HuH-7.5 (cell line): ENCODE measurements at places on chromosomes 11 and 22.
A peak's percentile ranks its signal among the peaks of the same experiment; 100 is the strongest.

DNA sequence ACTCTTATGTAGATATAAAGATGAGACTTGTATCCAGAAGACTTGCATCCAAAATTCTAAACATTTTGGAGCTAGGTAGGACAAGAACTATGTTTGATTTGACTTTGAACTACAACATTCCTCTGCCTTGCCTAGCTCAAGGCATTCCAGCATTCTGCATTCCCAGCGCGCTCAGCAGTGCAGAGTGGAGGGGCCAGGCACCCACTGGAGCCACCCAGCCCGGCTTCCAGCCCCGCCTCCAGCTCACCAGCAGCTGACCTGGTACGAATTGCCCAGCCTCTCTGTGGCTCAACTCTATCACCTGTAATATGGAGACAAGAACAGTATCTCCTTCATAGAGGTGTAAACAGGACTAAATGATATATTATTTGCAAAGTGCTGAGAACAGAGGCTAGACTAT is 28.8 kb downstream of the PRDM10 start:
- peak; percentile 38 for DNase-seq

DNA sequence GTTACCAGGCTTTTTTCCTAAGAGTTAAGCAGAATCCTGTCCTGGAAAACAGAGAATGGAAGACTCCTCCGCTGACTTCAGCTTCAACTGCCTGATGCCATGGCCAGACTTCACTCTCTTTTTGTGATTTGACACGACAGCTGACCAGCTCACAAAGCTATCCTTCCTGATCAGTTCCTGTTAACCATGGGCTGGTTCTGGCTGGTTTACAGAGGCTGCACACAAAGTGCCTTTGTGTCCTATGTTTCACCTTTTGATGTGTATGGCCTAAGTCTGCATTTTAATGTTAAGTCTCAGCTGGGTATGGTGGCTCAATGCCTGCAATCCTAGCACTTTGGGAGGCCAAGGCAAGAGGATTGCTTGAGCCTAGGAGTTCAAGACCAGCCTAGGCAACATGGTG is 11.1 kb downstream of the FOLR3 start:
- no peak for DNase-seq

DNA sequence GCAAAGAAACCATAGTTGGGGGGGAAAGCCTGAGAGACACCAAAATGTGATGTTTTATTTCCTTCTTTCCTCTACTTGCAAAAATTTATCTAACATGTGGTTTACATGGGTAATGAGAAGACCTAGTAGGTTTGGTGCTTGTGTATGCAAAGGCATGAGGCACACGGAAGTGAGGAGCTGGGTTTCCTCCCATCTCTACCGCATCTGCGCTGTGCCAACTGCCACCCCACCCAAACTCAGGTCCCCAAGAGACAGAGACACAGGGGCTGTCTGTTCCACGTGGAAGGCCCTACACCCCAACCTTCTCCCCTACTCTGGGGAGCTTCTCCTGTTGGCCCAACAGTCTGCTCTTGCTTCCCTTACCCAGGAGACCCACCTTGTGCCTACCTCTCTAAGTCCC is 4.8 kb downstream of the RTL6 start:
- DNase-seq, result no peak

- no peak for DNase-seq
These were observed 64.7 kb downstream of the MAML2 start for GRCh38 chr11:96278039-96278897.

- no peak for DNase-seq
These were observed 9.8 kb upstream of the TSSC4 start for GRCh38 chr11:2390725-2391151.

DNA sequence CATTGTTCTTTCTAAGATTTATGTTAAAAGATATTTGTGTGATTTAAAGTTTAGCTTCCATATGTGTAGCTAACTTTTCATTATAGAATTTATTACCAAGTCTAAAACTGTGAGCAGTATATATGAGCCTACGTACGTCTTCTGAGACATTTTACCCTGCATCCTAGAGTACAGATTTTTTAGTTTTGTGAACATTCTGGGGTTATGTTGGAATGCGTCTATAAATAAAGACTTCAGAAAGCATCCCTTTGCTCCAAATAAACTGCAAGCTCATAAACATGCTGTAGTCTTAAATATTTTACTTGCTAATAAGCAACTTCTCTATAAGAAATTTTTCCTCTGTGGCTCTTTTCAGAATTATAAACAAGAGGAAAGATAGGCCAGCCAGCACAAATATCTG is 236.5 kb downstream of the DDX10 start:
- no peak for DNase-seq

GRCh38 chr11:125950178-125950490 is 4.3 kb downstream of the VSIG10L2 start:
- no peak for DNase-seq

GRCh38 chr11:130212431-130212961 is 52.9 kb downstream of the ST14 start:
- DNase-seq, result no peak

GRCh38 chr11:99368583-99368982 is 347.8 kb downstream of the CNTN5 start:
- no peak for DNase-seq

DNA sequence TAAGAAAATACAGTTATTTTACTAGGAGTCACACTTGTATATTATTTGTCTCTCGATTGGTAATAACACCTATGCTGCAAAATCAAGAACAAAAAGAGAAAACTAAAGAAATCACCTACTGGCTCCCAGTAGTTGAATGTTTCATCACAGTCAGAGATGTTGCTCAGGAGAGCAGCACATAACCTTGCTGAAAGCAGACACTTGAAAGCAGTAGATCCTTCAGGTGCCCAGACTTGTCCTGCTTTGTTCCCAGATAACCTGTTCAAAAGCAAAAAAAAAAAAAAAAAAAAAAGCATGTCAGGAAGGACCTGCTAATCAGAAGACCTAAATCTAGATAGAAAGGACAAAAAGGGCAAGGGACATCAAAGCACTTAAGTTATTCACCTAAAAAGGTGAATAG is 1.3 kb downstream of the ALG9 start:
- DNase-seq, result no peak

- peak; percentile 28 for DNase-seq
These were observed at the start of gene DESI1 for GRCh38 chr22:41620589-41621098. Gene DESI1 (minus strand): TSS chr22:41621043. CDS start chr22:41620839, 204 bp downstream.

DNA sequence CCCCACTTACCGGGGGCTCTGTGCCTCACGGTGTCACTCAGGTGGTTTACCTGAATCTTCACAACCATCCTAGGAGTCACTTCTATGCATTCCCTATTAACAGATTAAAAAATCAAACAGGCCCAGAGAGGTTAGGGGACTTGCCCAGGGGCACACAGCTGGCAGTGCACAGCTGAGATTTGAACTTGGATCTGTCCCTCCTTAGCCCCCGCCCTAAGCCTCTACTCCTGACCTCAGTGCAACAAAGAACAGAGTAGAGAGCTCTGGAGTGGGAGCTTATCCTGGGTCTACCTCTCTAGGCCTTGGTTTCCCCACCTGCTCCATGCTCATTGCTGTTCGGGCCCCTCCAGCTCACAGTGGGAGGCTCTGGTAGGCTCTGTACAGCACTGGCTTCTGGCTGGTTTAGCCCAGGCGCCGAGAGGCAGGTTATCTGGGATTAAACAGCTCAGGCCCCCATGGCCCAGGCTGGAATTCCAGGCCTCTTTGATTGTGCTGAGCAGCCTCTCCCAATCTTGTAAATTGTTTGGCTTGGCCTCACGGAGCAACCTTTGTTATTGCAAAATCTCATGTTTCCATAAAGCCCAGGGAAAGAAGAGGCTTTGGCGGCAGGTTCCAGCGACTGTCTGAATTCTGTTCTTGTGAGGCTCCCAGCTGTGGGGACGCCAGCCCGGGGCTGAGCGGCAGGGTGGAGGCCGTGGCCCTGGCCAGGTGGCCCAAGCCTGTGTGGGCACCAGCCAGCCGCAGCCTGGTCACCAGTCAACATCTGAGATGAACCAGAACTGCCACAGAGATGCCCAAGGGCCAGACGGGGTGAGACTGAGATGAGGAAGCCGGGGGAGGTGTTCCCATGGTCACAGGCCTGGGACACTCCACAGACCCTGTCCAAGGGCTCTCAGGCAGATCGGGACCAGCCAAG is 28.9 kb upstream of the SHISAL1 start:
- DNase-seq, result no peak

GRCh38 chr11:69342588-69343330 is 48.8 kb downstream of the MYEOV start:
- no peak for DNase-seq

DNA sequence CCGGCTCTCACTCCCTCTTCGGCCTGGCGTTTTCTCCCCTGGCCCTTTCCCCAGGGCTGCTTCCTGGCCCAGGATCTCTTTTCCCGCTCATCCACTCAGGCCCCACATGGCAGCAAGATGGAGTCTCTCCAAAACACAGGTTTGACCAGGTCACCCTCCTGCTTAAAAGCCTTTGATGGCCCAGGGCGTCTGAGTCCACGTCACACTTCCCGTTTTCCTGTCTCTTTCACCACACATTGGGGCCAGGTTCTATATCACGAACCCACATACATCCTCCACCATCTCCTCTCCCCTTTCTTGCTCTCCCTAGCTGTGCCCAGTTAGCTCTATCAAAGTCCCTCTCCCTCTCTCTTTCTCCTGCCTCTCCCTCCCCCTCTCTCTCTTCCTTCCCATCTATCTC is 7.8 kb upstream of the LRRC32 start:
- no peak for DNase-seq

- no peak for DNase-seq
These were observed 6.4 kb downstream of the CCDC89 start for GRCh38 chr11:85679576-85679975.

DNA sequence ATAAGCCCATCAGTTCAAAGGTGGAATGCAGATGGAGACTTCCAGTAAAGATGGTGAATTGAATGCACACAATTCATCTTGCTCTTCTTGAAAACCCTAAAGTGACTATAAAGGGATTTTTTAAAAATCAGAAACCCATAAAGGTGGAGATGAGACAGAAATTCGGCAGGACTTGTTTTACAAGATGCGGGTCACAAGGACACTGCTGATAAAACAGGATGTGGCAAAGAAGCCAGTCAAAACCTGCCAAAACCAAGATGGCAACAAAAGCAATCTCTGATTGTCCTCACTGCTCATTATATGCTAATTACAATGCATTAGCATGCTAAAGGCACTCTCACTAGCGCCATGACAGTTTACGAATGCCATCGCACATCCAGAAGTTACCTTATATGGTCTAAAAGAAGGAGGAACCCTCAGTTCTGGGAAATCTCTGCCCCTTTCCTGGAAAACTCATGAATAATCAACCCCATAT is 137.1 kb downstream of the NECTIN1 start:
- DNase-seq, result no peak

DNA sequence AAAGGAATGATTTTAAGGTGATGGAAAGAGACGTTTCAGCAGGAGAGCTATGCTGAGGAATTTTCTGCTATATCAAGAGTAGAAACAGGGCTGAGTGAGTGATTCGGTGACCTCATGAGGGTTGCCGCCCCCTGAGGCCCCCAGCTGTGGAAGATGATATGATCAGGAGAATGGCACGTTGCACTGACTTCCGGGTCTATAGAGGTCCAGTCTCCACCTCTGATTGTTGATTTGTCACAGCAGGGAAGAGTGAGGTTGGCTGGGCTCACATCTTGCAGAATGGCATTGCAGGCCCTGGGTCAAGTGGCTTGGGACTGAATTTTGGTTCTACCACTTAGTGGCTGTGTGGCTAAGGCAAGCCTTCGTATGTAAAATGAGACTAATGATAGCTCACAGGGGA is 205.1 kb downstream of the SNX19 start:
- DNase-seq, result no peak

DNA sequence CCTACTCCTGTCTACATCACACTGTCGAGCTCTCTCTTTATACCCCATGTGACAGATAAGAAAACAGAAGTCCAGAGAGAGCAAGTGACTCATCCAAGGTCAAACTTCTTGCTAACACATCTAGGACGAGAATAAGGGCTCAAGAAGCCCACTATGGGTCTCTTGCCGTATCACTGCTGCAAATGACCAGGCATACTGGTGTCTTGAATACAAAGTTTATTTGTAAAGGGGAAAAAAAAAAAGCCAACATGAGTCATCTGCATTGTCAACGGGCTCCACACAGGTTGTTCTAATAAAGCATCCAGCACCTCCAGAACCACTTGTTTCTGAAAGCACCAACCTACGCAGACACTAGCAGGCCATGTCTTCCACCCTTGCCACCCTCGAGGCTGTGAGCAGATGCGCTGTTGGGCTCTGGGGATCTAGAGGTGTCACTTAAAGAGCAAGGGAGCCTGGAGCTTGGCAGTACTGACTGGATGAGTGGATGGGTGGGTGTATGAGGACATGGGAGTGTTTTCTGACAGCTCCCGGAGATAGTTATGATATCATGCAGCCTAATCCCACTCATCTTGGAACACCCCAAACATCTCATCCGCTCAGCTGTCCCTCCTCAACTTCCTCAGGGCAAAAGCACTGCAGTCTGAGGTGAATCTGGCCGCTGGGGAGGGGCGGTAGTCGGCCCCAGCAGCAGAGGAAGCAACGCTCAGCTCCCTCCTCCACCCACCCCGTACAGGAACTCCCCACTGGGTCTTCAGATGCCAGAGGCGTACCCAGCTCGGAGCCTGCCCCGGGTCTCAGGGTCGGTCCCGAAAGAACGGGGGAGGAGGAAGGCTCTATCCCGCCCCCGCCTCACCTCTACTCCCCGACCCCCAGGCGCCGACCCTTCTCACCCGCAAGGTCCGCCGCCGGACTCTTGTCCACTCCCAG is 1.0 kb downstream of the SMCO4 start:
- peak; percentile 54 for DNase-seq

DNA sequence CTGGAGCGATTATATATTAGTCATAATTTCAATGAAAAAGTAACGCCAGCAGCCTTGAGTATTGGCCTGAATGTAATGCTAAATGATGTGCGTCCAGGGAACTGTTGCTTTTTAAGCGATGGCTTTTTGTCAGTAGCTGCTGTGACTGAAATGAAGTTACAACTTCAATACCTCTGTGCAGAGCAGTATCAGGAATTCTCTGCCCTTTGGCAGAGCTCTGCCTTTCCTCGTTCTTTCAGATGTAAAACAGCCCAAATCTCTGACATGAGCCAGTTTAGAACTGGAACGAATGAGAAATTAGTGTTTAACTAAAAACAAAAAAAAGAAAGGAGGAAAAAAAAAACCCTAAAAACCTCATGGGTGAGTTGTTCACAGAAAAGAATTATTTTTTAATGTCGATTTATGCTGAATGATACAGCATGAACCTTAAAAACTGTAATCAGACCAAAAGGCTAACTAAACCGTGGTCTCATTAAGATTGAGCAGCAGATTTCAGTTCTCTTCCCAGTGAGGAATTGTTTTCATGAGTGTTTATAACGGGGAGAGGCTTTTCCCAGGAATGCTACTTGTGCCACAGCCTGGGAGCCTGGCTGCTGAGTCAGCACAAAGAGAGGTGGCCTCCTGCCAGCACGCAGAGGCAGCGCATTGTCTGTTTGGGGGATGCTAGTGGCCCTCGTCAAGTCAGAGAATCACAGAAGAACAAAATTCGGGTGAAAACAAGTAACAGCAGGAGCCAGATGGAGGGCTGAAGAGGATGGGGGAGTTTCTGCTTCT is 146.2 kb upstream of the RASSF10 start:
- DNase-seq, result no peak

- DNase-seq, result no peak
These were observed 57.7 kb downstream of the PDGFD start for GRCh38 chr11:104106136-104106754.

- DNase-seq, result no peak
These were observed 3.3 kb upstream of the CRACR2B start for GRCh38 chr11:824292-824880.
